Activated CD4-positive, CD25-positive, alpha-beta regulatory T cell treated with anti-CD3 and anti-CD28 coated beads, Interleukin-2, amount 50 U/mL, for 16 hours (primary cell): ENCODE measurements at places on chromosomes 13 and 19.

- no peak for DNase-seq
Measured at GRCh38 chr19:41616792-41617621, 9.9 kb downstream of the CEACAM4 start.

DNA sequence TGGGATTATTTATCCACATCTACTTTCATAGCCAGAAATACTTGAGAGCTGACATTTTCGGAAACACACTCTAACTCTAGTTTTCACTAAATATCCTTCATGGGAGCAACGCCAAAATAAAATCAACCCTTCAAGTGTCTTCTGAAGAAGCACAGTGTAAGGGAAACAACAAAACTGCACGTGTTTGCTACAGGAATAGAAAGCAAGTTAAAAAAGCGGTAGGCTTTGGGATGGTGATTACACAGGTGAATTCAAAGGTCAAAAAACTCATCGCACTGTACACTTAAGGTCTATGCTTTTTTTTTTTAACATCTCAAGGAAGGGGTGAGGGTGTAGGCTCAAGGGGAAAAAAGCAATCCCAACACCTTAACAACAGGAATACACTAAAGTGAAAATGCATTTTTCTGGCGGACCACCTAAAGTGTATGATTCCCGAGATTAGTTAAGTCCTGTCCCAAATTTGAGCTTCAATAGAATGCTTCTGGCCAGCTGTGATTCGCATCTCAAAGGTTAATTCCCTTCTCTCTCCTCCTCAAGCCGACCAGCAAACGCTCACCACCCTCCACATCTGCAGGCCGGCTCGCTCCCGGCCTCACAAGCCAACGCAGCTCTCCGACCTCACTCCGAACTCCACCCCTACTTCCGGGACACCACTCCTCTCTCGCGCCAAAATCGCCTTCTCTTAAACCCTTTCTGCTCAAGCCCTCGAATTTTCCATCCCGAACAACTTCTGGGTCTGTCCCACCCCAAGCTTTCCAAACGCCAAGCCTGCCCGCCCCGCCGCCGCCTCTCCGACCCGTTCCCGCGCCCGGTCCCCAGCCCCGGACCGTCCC, 1.1 kb downstream of the ARGLU1 start:
- DNase-seq = no peak

DNA sequence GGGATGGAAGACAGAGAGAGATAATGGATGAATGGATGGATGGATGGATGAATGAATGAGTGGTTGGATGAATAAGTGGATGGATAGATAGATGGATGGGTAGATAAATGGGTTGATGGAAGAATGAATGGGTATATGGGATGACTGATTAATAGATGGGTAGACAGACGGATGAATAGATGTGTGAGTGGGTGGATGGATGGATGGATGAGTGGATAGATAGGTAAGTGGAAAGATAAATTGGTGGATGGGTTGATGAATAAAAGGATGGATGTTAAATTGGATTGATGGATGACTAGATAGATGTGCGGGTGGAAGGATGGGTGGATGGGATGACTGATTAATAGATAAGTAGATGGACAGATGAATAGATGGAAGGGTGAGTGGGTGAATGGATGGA, 1.4 kb downstream of the CASP14 start:
- DNase-seq = no peak

GRCh38 chr13:31878495-31878894, 139.2 kb downstream of the RXFP2 start:
- DNase-seq = no peak

GRCh38 chr19:42281827-42282762, 13.0 kb downstream of the CIC start:
- DNase-seq = no peak

DNA sequence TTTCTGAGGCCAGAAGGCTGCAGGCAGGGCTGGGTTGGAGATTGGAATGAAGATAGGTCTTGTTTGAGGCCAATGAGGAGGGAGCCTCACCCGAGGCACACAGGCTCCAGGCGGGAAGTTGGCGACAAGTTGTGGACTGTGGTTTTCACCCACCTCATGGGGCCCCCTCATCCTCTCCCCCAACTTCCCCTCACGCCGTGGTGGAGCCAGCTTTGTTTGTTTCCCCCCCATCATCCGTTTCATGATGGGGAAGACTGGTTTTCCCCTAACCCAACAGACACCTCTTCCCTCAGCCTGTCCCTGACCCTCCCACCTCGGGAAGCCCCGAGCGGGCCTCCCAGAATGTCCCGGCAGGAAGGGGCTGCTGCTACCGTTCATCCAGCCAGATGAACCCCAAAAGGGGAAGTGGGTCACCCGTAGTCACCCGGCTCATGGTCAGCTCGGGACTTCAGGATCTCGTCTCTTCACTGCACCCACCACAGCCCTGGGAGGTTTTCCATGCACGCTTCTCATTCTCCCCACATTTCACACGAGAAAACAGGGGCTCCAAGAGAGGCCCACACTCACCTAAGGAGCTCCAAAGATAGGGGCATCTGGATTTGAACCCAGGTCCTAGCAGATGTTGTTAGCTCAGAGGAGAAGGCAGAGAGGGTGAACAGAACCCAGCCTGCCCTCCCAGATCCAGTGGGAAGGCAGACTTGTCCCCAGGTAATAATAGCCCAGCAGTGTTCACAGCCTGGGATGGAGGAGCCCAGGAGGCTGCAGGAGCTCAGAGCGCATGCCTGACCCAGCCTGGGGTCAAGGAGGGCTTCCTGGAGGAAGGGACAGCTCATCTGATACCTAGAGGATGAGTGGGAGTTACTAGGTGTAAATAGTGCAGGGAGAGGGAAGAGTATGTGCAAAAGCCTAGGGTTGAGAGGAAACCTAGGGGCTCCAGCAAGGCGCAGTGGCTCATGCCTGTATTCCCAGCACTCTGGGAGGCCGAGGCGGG, 23.5 kb downstream of the CEACAM16 start:
- DNase-seq = no peak

DNA sequence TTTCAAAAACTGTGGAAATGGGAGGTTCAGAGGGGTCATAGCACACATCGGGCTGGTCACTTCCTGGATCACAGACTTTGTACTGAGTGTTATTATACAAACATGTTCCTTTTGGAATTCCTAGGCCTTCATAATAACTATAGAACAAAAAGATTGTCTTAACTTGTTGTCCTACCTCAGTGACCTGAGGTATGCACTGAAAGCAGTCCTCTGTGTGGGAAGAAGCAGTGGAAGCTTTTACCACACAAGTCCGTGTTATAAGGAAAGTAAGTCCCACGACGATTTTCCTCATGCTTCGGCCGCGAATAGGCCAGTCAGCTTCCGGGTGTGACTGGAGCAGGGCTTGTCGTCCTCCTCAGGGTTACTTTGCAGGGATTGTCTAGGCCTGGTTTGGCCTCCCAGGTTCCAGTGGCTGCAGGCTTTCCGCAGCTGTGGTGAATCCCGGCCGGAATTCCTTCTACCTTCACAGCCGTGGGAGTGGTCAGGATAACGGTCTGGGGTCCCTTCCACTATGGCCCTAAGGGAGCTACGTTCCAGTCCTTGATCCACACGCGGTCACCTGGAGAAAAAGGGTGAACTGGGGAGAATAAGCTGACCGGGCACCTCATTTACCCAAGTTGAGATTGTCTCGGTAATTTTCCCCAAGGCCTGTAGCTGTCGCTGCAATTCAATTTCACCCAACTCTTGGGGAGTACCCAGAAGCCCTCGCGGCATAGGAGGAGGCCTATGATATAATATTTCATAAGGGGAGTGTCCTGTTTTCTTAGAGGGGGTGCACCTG, 16.0 kb downstream of the NAPSA start:
- DNase-seq = no peak

DNA sequence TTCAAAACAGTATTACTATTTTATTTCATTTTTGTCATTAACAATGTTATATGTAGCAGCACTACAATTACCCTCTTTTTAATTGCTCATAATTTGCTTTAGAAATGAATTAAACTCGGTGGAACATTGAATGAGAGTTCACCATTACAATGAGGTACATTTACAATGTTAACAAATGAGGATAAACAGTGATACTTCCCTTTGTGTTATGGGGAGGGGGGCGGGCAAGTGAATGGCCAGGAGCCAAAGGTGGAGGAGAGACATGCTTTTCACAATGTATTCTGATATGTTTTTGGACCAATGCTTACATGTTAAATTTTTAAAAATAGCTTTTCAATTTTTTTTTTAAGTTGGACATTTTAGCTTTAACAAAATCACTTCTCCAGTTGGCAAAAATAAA, 34.2 kb downstream of the NALCN start:
- no peak for DNase-seq

GRCh38 chr13:67238277-67238859, 8.2 kb upstream of the PCDH9 start:
- DNase-seq = no peak

GRCh38 chr19:55452749-55453346, 8.6 kb downstream of the ISOC2 start:
- no peak for DNase-seq

DNA sequence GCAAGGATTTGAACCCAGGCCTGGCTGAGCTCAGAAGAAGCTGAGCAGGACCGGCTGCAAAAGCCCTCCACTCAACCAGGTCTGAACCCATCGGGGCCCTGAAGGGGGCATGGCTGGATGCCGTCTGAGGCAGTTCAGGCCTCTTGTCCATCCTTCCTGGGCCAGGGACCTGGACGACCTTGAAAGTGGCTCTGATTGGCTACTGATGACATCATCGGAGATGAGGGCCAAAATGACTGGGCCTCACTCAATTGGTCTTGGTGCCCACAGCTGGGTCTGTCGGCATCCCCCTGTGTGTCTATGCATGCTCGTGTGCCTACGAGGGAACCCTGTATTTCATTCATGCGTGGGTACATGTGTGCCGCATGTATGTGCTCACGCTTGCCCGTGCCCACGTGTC, 71.8 kb downstream of the PTPRS start:
- no peak for DNase-seq
